ENCODE measurements at places on chromosomes 2 and 18.
A peak's percentile ranks its signal among the peaks of the same experiment; 100 is the strongest.

- DNase-seq = no peak
These were observed 67.0 kb upstream of the APCDD1 start for GRCh38 chr18:10387399-10387798.

DNA sequence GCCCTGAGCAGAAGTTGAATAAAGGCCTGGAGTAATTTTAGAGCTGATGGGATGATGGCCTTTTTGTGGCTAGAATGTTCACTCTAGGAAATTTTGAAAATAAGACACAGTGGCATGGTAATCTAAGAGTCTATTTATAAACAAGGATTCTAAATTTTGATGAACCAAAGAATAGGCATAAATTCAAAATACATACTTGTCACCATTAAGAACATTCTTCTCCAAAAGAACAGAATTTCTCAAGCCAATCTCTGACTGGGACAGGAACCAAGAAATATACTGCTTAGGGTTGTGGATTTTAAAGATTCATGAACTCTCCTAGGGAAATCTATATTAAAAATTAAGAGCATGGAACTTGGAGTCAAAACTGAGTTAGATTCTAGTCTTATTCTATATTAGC lies 98.2 kb upstream of the SETBP1 start:
- DNase-seq = no peak

- DNase-seq = no peak
These were observed 100.8 kb downstream of the CLIP4 start for GRCh38 chr2:29215739-29216608.

GRCh38 chr18:48085781-48086487 lies 155.5 kb upstream of the SMAD2 start:
- peak; percentile 27 for DNase-seq

- no peak for DNase-seq
These were observed 38.2 kb upstream of the CYP1B1 start for GRCh38 chr2:38113981-38114708.

DNA sequence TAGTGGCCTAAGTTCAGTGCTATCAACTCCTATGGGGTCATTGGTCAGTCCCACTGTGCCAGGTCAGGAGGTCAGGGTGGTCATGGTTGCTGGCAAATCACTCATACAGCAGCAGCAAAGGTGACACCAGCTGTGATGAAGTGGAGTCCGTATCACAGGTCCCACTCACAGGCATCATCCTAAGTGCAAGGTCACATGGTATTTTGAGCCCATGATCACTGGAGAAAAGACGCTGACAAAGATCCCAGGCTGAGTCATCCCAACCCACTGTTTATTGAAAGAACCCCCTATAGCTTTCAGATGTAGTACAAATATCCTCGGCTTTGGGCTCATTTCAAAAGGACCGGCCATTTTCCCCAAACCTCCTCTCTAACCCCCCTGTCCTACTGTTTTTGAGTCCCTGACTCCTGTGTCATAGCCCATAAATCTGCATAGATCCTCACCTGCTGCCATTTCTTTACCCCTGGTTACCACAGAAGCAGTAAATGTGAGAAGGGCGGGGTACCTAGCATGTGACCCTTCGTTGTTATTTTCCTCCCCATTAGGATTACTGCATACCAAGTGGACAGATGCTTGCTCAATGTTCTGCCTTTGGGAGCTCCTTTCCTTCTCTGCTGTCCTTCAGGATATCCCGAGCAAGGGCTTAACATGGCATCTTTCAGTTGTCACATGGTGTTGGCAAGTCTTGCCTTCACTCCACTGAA lies 107.7 kb downstream of the COL6A3 start:
- no peak for DNase-seq

DNA sequence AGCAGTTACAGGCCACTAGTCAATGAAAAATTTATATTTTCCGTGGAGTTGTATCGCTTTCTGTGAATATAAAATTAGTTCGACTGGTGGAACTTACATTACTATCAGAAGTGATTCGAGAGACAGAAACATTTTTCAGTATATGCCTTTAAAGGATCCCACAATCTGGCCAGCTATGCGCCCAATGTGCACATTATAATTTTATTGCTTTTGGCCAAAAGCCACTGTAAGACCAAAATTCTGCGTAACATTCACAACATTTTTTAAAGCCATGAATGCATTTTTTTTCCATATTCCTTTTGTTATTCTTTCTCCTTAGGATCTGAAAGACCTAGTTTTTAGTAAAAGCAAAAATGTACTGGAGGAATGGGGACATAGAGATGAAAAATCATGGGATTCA lies 131.0 kb upstream of the CHAC2 start:
- no peak for DNase-seq

GRCh38 chr2:11457935-11458334 lies 8.0 kb downstream of the E2F6 start:
- peak; percentile 21 for DNase-seq

DNA sequence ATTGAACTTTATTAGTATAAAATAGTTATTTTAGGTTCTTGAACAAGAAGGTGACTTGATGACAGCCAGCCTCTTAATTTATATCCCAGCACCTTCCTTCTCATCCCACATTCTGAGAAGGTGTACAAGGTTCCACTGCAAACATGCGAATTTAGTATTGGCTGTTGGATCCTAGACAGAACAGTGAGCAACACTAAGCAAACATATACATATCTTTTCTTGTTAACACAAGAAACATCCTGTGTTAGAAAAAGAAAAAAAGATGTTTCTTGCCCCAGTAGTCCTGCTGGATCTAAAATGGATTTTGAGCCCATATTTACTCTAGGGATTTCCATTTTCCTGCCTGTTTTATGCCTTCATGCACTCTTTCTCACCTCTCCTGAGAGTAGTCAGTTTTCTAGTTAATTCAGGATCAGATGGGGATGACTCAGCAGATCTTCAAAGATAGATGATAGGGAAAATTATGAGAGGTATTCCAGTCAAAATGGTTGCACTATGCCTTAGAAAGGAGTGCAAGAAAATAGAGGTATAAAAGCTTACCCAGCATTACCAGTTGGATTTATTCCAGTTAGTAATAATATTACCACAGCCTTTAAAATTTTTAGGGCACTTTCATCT lies 336.5 kb downstream of the MEIS1 start:
- DNase-seq = no peak

GRCh38 chr2:180523621-180524340 lies 456.6 kb upstream of the UBE2E3 start:
- no peak for DNase-seq

DNA sequence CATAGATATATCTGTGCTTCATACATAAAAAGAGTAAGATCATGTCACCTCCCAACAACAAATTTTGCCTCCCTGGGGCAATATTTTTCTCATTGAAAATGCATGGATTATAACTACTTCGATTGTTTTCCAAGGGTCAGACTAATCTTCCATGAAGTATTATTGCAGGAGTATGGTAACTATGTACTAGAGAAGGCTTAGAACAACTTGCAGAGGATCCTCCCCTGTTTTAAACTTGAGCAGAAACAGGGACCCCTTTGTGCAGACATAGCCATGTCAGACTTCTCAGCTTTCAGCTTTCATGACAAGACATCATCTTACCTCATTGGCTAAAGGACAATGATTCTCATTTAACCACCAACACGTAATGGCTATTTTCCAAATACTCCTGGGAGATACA lies 13.2 kb upstream of the RAB27B start:
- no peak for DNase-seq

GRCh38 chr2:7132753-7133152 lies 215.5 kb downstream of the RNF144A start:
- no peak for DNase-seq

DNA sequence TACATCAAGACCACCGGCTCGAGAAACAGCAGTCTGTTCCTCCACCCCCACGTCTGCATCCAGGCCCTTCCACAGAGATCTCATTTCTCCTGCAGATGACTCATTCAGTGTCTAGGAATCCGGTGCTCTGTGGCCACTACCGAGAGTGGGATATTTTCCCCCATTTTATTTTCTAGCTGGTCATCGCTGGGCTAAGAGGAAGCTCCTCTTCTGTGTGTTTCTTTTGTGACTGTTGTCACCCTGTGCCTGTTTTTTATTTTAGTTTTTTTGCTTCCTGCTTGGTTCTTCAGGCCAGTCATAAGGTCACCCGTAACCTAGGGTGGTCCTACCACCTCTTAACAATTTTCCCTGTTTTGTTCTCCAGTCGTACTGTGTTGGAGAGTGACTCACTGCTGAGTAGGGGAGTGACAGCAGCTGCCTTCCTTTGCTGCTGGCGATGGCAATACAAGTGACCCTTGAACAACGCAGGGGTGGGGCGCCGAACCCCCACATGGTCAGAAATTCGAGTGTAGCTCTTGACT lies 6.7 kb downstream of the RAMP1 start:
- peak; percentile 40 for DNase-seq

GRCh38 chr2:31274401-31275075 lies 40.6 kb downstream of the EHD3 start:
- DNase-seq = peak; percentile 22

- no peak for DNase-seq
These were observed 7.7 kb downstream of the VRK2 start for GRCh38 chr2:58054264-58054663.

DNA sequence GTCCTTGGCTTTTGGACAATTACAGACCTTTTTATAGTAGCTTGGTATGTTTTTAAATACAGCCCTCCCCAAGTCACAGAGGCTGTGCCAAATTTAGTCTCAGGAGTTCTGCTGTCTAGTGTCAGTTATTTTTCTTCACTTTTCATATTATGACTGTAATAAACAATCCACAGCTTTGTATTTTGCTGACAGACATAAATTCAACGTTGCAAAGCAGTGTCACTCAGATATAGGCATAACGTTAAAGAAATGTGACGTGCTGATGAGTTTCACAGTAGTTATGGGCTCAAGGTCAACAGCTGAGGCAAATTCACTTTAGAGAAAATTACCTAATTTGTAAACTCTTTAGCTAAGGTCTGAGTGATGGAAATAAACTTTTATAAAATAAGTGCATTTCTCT lies 151.6 kb downstream of the SATB2 start:
- no peak for DNase-seq

- DNase-seq = peak; percentile 78
These were observed 539 bp downstream of the LAPTM4A start for GRCh38 chr2:20050646-20051531.

DNA sequence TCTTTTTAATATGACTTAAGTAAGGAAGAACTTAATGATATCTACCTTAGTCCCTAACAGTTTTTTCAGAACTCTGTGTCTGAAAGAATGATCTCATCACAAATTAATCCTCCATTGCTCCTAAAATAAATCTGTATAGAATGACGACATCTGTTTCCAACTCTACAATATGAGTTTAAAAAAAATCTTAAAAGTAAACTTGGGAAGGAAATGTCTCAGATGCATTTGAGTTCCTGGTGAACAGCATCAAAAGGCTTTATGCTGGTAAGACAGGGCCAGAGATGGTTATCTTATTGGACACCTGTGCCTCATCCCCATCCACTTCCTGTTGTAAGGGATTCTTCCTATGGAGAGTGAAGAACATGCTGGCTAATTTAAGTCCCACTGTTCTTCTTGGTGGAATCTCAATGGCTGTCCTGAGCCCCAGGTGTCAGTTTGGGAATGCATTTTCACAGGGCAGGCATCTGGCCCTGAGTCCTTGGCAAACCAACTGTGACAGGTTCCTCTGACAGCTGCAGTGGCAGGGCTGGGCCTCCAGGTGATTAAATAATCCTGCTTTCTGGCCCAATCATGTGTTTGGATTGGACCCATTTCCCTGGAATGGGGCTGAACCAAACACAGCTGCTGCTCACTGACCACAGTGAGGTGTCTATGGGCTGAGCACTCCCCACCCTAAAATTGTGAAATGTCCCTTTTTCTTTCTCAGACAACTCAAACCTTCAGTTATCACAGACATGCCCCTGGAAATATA lies 12.9 kb upstream of the NCKAP5 start:
- DNase-seq = no peak
